ENCODE measurements at places on chromosomes 4 and X.

GRCh38 chrX:479273-479981 is 92.7 kb upstream of the PPP2R3B start:
- no peak for DNase-seq

- no peak for DNase-seq
Measured at GRCh38 chrX:40809210-40809609, 73.9 kb upstream of the MED14 start.

GRCh38 chr4:123378794-123379193 is 17.8 kb upstream of the SPRY1 start:
- no peak for DNase-seq

DNA sequence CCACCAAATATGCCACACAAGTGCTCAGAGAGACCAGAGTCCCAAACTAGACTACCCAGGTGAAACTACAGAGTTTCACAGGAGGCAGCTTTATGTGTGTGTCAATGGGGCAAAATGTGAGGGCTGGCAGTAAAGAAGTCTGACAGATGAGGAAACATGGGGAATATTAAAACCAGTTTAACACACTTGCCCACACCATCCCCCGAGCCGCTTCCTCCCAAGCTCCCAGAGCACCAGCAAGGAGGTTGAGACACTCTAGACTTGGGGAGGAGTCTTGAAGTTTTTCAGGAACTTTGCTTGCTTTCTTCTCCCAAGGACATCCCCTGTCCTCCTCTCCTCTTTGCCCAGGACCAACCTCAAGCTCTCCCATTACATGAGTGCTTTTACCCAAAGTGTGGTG is 94.7 kb upstream of the SPRY1 start:
- no peak for DNase-seq

- DNase-seq = no peak
Measured at GRCh38 chr4:144663834-144664475, 18.0 kb downstream of the HHIP start.

GRCh38 chr4:124478470-124478869 is 234.1 kb downstream of the ANKRD50 start:
- DNase-seq = no peak

GRCh38 chr4:98006814-98007412 is 136.4 kb downstream of the STPG2 start:
- DNase-seq = no peak

- DNase-seq = no peak
Measured at GRCh38 chr4:60042941-60043340, 1157.2 kb upstream of the ADGRL3 start.

- no peak for DNase-seq
Measured at GRCh38 chr4:138492176-138492575, 250.0 kb upstream of the SLC7A11 start.

- DNase-seq = no peak
Measured at GRCh38 chr4:7980036-7980435, 40.4 kb upstream of the AFAP1 start.

DNA sequence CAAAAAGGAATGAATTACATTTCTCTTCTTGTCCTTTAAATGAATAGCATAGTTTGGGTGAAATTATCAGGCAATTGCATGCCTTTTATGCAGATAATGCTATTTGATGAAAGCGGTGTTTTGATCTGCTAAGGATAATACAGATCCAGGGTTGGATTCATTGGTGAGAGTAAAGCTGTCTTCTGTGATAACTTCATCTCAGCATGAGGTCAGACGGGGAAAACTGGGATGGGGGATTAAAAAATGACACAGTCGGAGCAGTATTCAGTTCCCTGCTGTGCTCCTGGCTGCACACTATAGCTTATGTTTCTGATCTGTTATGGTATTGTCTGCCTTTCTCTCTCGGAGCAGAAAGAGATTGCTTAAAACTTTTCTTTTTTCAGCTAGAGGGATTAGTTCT is 105.9 kb upstream of the TENM3 start:
- DNase-seq = no peak

DNA sequence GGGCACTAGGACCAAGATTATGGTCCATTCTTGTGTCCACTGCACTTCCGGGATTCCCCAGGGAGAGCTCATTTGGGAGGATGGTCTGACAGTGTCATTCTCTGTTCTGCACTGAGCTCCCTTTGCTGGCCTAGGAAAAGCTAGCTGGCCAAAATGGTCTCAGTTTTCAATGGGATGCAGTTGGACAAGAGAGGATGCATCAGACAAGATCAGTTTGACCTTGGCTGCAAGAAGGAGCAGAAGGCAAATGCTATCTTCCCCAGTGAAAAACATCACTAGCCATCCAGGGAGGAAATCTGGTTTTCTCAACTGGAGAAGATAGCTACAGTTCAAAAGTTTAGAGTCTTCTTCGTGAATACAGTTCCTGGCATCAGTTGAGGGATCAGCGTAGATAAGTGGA is 221.1 kb downstream of the PTTG2 start:
- DNase-seq = no peak
